AG08395 (cell line): ENCODE measurements at places on chromosomes 3 and 15.

GRCh38 chr3:132242790-132243189 lies 74.4 kb upstream of the ACP3 start:
- DNase-seq = no peak

- no peak for DNase-seq
Observed at GRCh38 chr3:183350164-183350563, 78.3 kb downstream of the MCF2L2 start.

DNA sequence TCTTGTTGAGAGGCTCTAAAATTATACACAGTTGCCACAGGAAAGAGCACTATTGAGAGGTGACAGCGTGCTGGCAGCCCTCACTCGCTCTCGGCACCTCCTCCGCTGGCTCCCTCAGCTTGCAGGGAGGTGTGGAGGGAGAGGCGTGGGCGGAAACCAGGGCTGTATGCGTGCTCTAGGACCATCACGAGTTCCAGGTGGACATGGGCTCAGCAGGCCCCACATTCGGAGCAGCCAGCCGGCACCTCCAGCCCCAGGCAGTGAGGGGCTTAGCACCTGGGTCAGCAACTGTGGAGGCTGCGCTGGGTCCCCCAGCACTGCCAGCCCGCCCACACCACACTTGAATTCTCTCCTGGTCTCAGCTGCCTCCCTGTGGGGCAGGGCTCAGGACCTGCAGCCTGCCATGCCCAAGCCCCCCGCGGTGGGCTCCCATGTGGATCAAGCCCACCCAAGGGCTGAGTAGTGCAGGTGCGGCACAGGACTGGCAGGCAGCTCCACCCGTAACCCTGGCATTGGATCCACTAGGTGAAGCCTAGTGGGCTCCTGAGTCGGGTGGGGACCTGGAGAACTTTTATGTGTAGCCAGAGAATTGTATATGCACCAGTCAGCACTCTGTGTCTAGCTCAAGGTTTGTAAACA lies 460.6 kb upstream of the ALCAM start:
- DNase-seq = no peak

GRCh38 chr15:57382215-57382614 lies 5.9 kb downstream of the CGNL1 start:
- DNase-seq = no peak

- no peak for DNase-seq
Observed at GRCh38 chr3:118778201-118778600, 256.4 kb downstream of the IGSF11 start.

DNA sequence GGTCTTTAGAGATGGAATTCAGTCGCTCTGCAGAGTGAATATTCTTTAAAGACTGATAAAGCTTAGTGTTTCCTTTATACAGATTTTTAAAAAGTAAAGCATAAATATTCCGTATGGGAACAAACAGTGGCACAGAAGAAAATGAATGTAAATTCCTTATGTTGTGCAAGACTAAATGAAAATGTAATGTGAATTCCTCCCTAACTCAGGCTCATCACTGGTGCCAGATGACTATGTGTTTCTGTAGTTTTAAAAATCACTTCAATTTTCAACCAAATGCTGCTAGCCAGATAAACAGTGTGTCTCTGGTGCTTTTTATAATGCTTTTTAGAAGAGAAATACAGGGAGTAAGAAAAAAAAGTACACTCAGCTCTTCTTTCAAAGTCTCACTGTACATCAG lies 154.8 kb upstream of the SNTN start:
- no peak for DNase-seq

DNA sequence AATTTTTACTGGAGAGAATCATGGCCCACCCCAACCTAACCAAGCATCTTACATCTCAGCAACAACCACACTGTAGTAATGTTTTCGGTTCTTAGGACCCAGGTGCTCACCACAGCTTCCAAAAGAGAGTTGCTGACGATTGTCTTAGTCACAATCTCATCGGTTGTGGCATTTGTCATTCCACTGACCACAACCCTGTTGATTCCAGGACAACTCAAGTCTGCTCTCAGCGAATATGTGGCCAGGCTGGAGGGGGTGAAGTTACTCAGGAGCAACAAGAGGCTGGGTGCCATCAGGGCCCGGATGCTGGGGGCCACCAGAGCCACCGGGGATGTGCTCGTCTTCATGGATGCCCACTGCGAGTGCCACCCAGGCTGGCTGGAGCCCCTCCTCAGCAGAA lies 25.9 kb downstream of the GALNT15 start:
- peak; percentile 65 for DNase-seq

- no peak for DNase-seq
Observed at GRCh38 chr15:83123529-83123928, 16.1 kb downstream of the TM6SF1 start.

GRCh38 chr3:122235147-122235546 lies 51.7 kb downstream of the CASR start:
- DNase-seq = no peak

- DNase-seq = no peak
Observed at GRCh38 chr3:161599697-161600096, 103.1 kb downstream of the OTOL1 start.

GRCh38 chr15:86392874-86393273 lies 313.2 kb downstream of the AGBL1 start:
- DNase-seq = no peak
